ENCODE measurements at places on chromosomes 12 and 14.

- DNase-seq = peak; percentile 82
Observed at GRCh38 chr14:81710232-81710845, 176.7 kb upstream of the SEL1L start.

DNA sequence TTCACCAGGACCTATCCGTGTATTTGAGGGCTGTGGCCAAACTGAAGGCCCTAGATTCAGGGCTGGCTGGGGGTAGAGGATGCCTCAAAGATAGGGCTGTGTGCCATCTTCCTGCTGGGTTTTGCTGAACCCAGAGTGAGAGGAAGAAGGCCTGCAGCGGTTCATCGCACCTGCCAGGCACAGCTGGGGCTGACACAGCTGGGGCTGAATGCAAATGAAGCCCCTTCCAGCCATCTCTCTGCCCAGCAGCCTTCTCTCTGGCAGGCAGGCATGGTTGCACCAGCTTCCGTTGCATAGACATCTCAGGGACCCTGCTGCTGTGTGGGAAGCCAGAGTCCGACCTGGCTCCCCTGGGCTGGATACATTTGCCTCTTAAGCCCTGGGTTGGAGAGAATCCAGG lies 152.4 kb downstream of the TSPAN9 start:
- no peak for DNase-seq

GRCh38 chr12:6271281-6271680 lies 39.2 kb upstream of the PLEKHG6 start:
- DNase-seq = no peak

GRCh38 chr14:61107869-61108493 lies 126.9 kb downstream of the SLC38A6 start:
- DNase-seq = peak; percentile 66

DNA sequence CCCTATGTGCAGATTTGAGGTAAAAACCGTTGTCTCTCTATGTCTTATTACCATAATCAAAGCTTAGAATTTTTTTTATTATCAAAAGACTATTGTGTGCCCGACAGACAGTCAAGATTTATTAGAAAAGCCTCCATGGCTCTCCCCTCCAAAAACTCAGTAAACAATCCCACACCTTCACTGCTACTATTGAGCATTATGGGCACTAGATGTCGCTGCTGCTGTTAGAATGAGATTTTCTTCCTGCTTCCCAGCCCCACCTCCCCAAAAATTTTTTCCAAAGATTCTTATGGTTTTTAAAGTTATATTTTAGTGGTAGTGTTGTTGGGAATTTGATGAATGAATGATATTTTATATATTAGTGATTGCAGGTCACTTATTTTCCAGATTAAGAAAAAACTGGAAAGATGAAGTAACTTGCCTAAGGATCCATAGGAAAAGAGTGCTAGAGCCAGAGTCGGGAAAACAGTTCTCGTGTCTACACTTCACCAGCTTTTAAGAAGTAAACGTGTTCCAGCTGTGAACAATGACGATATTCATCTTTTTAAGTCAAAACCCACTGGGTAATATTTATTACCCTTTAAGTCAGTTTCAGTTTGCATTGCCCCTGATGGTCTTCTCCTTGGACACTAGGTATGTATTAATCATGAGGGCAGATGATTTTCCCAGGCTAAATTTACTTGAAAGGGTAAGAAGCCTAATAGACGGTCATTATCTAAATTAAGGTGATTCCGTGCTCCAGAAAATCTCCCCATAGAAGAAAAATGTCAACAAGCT lies 12.2 kb upstream of the FOXG1 start:
- DNase-seq = peak; percentile 69

DNA sequence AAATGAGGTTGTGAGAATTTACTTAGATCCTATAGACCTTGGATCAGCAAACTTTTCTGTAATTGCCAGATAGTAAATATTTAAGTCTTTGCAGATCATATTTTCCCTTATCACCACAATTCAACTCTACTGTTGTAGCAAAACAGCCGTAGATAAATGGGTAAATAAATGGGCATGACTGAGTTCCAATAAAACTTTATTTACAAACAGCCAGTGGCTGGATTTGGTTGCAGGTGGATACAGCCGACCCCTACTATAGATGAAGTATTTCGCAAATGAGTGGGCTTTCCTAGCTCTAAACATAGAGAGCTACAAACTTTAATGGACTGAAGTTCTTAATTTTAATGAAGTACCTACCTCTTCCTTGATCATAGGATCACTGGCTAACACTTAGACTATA lies 100.7 kb downstream of the GPATCH2L start:
- DNase-seq = no peak
